ENCODE measurements at places on chromosomes 4 and X.

- no peak for DNase-seq
Measured at GRCh38 chrX:97009391-97009790, 125.7 kb downstream of the RPA4 start.

DNA sequence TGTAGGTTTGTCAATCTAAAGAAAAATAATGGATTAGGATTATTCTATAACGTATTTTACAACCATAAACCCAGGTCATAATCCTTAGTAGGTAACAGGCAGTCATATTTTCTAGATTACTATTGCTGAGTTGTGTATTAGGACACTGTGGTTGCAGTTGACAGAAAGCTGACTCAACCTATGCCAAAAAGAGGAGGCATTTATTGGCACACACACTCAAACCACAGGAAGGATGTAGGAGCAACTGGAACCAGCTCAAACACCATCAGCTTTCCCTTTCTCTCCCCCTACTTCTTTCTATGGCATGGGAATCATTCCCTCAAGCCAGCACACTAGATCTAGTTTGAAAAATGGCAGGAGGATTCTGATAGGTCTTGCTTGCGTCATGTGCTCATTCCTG lies 136.4 kb upstream of the FAM9C start:
- no peak for DNase-seq

DNA sequence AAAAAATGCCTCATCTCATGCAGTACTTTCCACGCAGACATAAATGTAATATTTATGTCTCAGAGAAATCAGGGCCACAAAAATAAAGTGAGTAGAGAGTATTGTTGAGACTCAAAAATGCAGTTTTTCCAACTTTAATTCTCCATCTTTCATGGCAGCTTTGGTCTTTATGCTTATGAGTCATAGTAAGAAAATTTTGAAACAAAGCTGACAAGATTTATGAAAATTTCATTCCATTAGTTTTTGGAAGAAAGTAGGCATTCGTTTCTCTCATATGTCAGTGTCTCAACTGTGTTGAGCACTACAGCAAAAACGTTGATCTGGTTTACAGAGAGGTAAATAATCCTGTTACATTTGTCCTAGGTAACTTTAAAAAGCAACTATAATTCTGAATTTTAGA lies 656.8 kb downstream of the IQCM start:
- no peak for DNase-seq

DNA sequence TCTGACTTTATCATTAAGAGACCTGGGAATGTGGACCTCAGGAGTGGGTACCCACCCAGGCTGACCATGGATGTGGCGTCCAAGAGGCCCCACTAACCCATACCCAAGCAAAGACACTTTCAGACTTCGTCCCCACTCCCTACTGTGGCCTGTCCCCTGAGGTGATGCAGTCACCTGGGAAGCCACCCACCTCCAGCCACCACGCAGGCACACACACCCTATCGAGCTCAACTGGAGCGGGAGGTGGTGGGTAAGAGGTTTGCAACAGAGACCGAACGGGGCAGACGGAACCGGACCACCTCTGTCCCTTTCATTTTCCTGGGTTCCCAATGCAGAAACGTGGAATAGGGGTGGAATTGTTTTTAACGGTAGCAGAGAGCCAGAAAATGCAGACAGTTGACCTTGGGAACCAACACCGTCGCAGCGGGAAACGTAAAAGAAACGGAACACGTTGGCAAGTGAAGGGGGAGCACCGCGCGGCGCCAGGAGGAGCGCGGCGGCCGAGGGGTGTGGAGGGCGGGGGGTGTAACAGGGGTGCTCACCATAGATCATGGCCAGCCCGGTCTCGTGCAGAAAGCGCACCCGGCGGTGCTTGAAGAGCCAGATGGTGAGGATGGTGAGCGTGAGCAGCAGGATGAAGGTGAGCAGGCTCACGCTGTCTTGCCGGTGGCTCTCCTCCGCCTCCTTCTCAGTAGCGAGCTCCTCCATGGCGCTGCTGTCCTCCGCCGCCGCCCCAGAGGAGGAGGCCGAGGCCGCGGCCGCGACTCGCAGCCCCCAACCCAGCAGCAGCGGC lies 559 bp downstream of the SLC9A7 start:
- DNase-seq, result no peak

DNA sequence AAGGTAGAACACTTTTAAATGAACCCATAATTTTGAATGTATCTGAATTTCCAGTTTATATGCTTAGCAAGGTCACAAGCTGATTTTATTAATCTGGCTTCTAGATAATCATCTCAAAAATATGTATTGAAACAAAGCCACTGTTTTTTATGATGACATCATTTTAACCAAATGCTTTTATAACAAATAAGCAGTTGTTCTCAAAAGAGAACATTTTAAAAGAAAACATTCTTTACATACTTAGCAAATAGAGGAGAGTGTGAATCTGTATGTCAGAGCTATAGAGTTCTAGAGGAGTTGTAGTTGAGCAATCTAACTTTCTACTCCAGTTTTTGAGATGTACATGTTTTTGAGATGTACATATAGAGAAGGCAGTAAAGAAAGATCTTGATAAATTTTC lies 42.5 kb downstream of the LAMP2 start:
- DNase-seq, result no peak

DNA sequence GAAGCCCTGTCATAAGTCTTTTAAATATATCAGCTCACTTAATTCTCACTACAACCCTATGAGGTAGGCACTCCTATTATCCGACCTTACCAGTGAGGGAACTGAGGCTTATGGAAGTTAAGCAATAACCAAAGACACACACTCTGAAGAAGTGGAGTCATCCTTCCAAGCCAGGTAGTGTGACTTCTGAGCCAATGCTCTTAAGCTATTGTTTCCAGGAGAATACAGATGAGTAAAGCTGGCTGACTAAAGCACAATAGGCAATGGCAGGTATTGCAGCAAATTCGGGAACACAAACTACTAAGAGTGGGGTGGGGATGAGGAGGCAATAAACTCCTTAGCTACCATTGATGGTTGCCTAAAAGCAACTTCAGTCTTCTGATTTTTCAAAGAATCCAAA lies 81.8 kb upstream of the KIT start:
- DNase-seq, result no peak

- no peak for DNase-seq
Measured at GRCh38 chr4:541271-541670, 34.8 kb downstream of the TMEM271 start.

DNA sequence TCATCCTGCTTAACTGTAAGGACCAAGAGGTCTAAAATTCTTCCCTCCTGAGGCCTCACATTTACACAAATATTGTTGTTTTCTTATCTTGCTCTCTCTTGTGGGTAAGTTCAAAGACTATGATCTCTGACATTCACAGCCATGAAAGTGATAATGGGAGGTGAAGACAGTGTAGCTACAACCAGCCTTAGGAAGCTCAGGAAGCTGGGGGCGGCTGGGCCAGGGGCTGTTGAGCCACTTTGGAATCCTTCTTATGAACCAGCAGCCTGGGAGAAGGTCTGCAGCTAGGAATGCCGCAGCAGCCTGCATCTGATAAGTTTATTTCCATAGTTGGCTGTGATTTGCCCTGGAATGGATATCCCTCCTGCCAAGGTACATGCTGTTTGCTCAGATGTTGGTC lies 316.2 kb downstream of the STIM2 start:
- no peak for DNase-seq

DNA sequence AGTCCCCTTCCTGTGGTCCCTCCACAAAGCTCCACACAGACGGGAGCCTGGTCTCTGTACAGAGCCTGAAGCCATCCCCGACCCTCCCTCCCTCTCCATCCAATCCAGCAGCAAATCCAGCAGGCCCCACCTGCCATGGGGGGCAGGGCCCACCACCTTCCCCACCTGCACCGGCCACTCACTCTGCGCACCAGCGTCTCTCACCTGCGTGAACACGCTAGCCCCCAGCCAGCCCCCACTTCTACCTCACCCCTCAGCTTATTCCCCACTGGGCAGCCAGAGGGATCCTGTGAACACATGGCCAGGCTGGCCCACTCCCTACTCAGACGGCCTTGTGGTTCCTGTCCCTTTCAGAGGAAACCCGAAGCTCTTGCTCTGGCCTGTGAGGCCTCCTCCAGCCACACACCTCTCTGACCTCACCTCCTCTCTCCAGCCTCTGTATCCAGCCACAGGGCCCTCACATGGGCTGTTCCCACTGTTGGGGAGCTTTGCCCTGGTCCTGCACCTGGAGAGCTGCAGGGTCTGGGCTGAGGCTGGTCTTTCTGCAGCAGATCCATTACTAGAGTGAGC lies 70.9 kb downstream of the WFS1 start:
- no peak for DNase-seq

DNA sequence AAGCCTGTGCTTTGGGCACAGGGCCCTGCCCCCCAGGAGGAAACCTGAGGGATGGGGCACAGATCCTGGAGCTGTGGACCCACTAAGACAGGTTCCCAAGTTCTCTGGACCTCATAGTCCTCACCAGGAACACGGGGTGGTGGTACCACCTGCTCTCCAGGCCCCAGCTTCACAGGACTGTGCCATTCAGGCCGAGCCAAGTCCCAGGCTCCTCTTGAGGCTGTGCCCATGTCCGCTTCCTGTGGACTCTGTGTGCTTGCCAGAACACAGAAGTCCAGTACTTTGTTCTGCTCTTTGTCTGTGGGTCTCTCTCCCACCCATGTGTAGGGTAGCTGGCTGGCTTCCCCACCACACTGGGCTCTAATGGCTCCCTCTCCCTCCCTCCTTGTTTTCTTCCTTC lies 104.5 kb upstream of the PSAPL1 start:
- DNase-seq, result no peak

- DNase-seq, result no peak
Measured at GRCh38 chrX:71619193-71619592, 882 bp upstream of the CXCR3 start.

- DNase-seq, result no peak
Measured at GRCh38 chr4:11719879-11720278, 291.2 kb upstream of the HS3ST1 start.

GRCh38 chrX:12423346-12423745 lies 285.1 kb downstream of the FRMPD4 start:
- DNase-seq, result no peak

DNA sequence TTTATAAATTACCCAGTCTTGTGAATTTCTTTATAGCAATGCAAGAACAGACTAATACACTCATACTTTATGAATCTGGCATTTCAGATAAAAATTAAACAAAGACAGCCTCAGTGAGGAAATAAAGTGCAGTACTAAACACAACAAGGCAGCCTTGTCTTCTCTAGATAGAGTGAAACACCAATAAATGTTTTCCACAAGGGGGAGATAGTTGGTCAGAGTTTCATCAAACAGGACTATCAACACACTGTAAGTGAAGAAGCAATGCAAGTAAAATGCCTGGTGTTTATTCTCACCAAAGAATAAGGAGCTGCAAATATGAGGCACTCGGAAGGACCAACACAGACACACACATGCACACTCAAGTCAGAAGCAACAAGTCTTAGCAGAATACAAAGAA lies 62.8 kb downstream of the FAM9B start:
- peak; percentile 26 for DNase-seq

- DNase-seq, result no peak
Measured at GRCh38 chr4:154743683-154744340, at the start of gene LRAT. LRAT (plus strand) TSS chr4:154744000; CDS start chr4:154744327, 327 bp downstream.

DNA sequence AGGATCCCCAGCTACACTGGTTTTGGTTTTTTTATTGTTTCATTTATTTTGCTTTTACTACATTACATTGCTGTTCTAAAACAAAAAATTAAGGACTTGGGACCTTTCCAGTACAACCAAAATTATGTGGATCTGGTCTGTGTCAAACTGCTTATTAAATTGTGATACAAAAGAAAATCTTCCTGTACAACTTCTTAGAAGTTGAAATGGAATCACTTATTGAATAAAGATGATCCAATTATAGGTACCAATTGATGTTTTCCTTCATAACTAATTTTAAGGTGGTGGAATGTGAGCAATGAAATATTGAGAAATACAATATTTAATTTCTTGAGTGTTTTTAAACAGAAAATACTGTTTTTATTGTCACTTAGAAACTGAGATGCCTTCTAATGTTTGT lies 67.3 kb downstream of the C4orf46 start:
- no peak for DNase-seq

GRCh38 chr4:73139991-73140390 lies 70.5 kb upstream of the COX18 start:
- DNase-seq, result no peak

- DNase-seq, result no peak
Measured at GRCh38 chrX:12770440-12770839, 20.8 kb upstream of the PRPS2 start.

DNA sequence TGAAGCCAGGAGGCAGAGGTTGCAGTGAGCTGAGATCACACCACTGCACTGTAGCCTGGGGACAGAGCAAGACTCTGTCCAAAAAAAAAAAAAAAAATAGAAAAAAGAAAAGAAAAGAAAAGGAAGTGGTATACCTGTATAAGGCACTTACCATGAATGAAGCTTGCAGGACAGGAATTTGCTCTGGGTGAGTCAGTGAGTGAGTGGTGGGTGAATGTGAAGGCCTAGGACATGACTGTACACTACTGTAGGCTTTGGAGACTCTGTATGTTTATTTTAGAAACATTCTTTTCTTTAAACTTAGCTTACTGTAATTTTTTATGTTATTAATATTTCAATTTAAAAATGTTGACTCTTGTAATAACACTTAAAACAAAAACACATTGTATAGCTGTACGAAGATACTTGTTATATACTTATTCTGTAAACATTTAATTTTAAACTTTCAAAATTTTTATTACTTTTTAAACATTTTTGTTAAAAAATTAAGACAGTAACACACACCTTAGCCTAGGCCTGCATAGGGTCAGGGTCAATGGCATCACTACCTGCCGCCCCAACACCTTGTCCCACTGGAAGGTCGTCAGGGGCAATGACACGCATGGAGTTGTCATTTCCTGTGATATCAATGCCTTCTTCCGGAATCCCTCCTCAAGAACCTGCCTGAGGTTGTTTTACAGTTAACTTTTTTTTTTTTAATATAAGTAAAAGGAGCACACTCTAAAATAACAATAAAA lies 78.7 kb downstream of the CLNK start:
- DNase-seq, result peak; percentile 42

DNA sequence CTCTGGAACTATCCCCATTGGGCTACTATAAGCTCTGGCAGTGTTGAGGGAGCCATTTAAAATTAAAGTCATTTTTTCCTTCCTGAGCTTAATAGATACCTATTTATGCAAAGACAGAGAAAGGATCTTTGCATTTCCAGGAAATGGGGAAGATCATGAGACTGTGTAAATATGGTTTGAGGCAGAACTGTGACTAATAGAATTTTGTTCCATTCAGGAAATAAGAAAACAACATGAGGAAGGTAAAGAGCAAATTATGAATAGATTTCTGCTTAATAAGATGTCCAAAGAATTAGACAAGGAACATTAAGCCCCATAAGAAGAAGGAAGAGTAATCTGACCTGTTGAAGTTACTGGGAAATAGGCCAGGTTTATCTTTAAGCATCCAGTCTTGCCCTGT lies 17.8 kb upstream of the TBC1D19 start:
- DNase-seq, result no peak

GRCh38 chrX:102154900-102155805 lies 624 bp downstream of the BEX5 start:
- no peak for DNase-seq

GRCh38 chrX:118780911-118781310 lies 42.7 kb upstream of the ZCCHC12 start:
- no peak for DNase-seq

All from AG04450 (cell line).